ENCODE measurements at places on chromosomes 5 and 9.

- no peak for DNase-seq
Measured at GRCh38 chr9:91035825-91036208, 234.2 kb downstream of the SYK start.

DNA sequence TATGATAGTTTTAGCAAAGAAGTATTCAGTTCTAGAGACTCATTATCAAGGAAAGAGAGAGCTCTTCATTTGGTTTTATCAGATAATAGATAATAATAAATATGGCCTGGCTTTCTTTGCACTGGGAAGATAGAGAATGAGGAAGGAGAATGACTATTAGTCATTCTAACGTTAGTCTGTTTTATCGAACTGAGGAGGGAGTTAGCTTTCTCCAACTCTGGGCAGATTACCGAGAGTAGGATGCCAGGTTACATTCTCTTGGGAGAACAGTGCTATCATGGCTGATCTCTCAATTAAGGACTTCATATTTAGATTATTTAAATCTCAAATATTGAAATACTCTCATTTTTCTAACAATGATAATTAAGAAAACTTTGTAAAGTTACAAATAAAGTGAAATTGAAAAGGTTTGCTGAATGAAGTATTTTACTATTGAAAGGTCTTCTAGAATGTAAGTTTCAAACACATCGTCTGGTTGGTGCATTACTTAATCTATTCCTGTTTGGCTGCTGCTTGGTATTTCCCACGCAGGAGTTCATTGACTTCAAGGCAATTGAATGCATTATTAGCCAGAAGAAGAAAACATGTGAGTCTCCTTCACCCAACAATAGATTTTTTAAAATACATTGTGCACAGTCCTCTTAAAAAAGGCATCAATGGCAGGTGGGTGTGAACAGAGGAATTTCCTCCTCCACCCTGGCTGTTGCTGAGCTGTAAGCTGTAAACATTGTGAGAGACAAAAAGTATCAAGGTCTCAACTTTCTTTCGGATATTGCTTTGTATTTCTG, 140.8 kb downstream of the C9orf152 start:
- DNase-seq: no peak

DNA sequence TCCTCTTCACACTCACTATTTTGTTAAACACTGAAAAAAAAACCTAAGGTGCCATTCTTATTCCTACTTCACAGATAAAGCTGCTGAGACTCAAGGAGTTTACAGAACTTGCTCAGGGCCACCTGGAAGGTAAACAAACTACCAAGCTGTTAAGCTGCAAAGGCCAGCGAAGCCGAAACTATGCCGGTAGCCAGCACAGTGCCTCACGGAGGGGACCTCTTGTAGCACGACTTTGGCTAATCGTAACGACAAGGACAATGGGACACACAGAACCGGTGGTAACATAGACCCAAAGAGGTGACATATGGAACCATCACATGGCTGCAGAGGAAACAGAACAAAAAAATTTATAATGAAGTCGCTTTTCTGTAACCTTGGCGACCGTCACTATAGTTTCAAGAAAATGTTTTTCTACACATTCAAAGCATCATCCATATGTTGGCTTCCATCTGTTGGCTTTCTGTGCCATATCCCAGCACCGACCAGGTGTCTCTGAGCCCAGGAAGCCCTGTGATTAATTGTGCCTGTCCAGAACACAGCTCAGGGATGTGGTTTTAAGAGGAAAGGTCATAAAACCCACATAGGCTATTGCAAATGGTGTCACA, 60.3 kb downstream of the S1PR3 start:
- DNase-seq: no peak

GRCh38 chr9:91026266-91026665, 224.6 kb downstream of the SYK start:
- no peak for DNase-seq

DNA sequence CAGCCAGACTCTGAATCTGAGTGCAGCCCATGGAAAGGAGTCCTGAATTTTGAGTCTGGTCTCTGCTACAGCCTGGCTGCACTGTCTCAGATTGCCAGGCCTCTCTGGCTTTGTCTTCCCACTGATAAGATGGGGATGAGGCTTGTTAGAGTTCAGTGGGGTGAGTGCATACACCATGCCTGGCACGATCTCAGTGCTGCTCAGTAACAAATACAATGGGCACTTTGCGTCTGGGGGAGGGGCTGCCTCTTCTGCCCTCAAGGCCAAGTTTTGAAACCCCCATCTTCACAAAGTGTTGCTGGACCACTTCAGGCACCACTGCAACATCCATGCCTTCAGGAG, 49.0 kb downstream of the PPARGC1B start:
- DNase-seq: no peak

GRCh38 chr5:173909199-173909598, 21.1 kb downstream of the CPEB4 start:
- no peak for DNase-seq

- DNase-seq: no peak
Measured at GRCh38 chr9:122221183-122221811, 7.5 kb downstream of the LHX6 start.

- DNase-seq: peak; percentile 30
Measured at GRCh38 chr5:142065273-142065672, 43.3 kb upstream of the NDFIP1 start.

DNA sequence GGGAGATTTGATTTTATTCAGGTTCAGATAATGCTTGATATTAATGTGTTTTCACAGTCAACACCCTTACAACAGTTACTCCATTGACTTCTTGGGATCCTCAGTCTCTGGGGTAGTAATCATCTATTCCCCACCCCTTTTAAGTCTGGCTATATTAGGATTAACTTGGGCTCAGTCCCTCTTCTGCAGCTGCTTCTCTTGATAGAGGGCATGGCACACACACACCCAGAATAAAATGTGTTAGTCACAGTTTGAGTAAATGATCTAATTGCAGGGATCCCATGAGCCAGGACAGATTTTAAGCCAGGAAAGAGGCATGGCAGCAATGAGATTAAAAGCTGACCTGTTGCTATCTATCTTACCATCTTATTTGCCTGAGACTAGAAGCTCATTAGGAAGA, 53.7 kb upstream of the VLDLR start:
- DNase-seq: no peak

- DNase-seq: peak; percentile 5
Measured at GRCh38 chr5:142432369-142432863, 107.6 kb upstream of the SPRY4 start.

- DNase-seq: no peak
Measured at GRCh38 chr5:178340187-178340586, 107.6 kb upstream of the PHYKPL start.

- no peak for DNase-seq
Measured at GRCh38 chr5:77642738-77643653, 4.5 kb upstream of the OTP start.

DNA sequence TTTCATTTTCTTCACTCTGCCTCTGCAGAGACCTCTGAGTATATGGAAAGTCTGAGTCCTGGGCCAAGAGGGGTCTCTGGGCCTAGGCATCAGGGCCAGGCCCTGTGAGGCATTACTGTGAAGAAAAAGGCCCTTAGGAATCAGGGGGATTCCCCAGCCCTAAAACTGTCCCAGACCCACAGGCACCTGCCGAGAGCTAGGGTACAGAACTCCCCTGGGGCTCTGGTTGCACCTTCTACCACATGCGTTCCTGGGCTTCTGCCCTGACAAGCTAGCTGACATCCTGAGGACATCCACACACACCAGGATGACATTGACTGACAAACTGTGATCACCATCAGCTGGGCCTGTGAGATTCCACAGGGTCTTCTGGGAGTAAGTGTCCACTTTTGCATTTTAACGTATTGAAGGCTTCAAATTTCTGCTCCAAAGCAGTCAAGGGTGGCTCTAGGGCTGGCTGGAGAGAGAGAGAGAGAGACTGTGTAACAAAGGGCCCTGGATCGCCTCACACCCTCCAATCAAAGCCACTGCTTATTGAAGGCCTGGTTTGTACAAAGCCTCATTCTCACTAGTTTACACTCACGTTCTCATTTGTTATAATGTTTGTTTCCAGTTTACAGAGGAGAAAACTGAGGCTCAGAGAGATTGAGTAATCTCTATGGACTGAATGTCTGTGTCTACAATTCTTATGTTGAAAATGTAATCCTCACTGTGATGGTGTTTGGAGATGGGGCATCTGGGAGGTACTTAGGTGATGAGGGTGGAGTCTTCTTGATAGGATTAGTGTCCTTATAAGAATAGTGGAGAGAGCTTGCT, 45.1 kb downstream of the TGFBI start:
- no peak for DNase-seq

GRCh38 chr5:135333732-135334515, 65.1 kb downstream of the MACROH2A1 start:
- no peak for DNase-seq

- DNase-seq: peak; percentile 9
Measured at GRCh38 chr5:77669677-77670076, 31.2 kb upstream of the OTP start.

GRCh38 chr9:90201766-90202165, 440.9 kb downstream of the DIRAS2 start:
- no peak for DNase-seq

GRCh38 chr5:102916109-102916508, 161.0 kb downstream of the PAM start:
- no peak for DNase-seq

DNA sequence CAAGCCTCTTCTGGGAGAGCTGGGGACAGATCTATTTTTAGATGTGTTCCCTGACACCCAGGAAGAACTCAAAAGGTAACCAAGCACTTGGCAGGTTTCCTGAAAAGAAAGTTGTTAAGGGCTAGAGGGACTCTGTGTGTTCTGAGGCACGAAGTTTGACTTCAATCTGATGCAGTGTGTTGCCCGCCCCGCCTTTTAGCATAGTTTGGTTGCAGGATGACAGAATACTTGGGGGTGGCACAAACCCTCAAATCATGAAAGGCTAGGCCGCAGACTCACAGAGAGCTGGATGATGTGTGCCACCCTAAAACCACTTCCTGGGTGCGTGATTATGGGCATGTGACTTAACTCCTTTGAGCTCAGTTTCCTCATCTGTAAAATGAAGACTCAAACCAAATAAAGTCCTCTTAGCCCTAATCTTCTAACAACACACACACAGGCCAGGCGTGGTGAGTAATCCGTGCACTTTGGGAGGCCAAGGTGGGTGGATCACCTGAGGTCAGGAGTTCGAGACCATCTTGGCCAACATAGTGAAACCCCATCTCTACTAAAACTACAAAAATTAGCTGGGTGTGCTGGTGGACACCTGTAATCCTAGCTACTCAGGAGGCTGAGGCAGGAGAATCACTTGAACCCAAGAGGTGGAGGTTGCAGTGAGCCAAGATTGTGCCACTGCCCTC, 12.8 kb upstream of the NDFIP1 start:
- DNase-seq: no peak

DNA sequence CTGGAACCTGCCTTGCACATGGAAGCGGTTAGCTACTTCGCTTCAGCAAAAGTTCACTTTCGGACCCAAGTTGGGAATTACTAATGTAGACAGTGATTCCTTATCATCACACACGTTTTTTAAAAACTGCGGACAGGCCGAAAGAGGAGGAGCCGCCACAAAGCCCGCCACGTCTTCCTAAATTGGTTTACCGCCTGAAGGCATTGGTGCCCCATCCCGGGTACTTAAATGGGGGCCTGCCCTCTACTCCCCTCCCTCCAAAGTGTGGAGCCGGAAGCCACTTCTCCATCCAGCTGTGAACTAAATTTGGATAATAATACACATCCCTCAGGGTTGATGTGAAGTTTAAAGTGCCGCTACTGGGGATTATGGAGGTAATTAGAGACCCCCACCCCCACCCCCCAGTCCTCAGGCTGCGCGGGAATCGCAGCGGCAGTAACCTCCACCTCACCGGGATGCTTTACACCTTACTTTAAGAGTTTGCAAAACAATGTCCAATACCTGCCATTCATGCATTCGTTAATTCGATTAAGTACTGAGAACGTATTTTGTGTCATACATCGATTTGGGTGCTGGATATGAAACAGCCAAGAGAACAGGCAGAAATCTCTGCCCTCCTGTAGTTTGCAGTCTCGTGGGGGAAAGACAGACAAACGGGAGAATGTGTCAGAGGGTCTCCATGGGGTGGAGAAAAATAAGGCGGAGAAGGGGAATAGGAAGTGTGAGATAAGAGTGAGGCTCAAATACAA, 937 bp upstream of the MACROH2A1 start:
- peak; percentile 74 for DNase-seq

DNA sequence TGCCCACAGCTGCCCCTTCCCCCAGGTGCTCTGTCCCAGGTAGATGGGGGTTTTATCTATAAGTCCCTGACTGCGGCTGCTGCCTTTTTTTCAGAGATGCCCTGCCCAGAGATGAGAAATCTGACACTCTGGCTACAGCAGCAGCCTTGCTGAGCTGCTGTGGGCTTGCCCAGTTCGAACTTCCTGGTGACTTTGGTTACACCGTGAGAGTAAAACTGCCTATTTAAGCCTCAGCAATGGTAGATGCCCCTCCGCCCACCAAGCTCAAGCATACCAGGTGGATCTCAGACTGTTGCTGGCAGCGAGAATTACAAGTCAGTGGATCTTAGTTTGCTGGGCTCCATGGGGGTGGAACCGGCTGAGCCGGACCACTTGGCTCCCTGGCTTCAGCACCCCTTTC, 56.8 kb downstream of the MINAR2 start:
- DNase-seq: no peak

GRCh38 chr5:179873588-179874110, 15.0 kb upstream of the MRNIP start:
- no peak for DNase-seq

- no peak for DNase-seq
Measured at GRCh38 chr9:106479679-106480078, 383.3 kb upstream of the ZNF462 start.

- DNase-seq: no peak
Measured at GRCh38 chr5:1151316-1151715, 39.5 kb upstream of the SLC12A7 start.

DNA sequence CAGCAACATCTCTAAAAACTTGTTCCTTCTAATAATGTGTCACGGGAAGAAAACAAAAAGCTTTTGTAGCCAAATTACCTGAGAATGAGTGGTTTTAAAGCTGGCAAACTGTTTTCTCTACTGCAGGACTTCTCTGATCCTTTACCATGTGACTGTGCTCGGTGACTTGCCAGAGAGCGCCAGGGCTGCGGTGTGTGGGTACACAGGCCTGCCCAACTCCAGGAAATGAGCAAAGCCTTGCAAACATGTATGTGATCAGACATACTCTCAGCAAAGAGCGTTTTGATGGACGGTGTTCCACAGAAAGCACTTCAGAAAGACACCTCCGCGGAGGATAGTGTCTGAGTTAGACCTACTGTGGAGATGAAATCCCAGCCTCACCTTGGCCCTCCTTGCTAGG, 157.3 kb downstream of the SPOCK1 start:
- no peak for DNase-seq

- no peak for DNase-seq
Measured at GRCh38 chr9:110148891-110149290, 59.1 kb downstream of the C9orf152 start.

DNA sequence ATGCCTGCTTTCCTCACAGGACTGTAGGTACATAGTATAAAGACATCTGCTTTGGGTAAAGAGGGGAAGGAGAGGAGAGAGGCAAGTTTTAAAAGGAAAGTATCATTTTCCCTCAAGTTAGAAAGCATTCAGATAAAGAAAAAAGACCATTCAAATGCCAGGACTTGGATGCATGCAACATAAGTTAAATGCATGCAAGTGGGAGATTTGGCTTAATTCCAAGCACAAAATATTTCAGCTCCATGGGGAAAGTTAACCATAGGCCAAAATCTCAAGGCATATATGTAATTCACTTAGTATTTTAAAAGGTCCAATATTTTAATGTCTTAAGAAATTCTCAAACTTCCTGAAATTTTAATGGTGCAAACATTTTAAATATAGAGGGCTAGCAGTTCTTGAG, 36.4 kb downstream of the POU5F2 start:
- DNase-seq: no peak

Data from NCI-H1417 (cell line).